ENCODE measurements at places on chromosomes 1 and 21. TPM values are rescaled to one million over a fixed set of nuclear protein-coding genes. Genes with fewer than 3 reads are reported as not detected.

Gene TMEM234
- total RNA-seq, result 14.2 TPM

Gene UTP11
- 55.9 TPM for total RNA-seq

Gene LYPD8
- total RNA-seq, result not detected

Gene NHLH1
- under 0.01 TPM for total RNA-seq

Gene OR2M3
- total RNA-seq, result not detected

Gene KISS1
- 0.79 TPM for total RNA-seq

DNA sequence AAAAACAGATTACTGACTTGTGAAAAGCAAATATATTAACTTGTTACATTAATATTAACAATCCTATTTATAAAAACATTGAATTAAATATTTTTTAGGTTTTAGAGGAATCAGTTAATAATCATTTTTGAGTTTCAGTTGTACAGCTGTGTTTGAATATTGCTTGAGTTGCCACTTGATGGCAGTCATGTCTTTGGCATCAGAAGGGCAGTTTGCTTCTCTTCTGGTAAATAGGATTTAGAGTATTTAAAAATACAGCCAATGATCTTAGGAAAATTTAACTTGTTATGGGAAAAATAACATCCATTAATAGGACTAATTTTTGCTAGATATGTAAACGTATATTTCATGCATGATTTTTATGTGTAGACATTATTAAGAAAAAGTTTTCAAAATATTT lies 234.1 kb downstream of the NCAM2 start:
- no peak for DNase-seq

DNA sequence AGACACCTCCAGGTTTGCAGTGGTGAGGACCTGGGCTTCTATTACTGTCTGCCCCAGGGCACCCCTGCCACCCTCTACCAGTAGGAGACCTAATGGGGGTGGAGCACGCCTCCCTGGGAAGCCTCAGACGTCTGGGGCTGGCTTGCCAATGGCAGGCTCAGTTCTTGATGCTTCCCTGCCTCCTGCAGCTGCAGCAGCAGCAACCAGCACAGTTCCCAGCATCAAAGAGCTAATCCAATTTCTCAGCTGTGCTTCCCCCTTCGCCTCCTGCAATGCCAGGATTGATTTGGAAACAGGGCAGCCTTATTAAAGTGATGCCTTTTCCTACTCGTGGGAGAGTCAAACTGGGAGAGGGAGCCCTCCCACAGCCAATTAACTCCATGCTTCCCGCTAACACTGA lies 8.2 kb downstream of the SYT2 start:
- DNase-seq, result no peak

DNA sequence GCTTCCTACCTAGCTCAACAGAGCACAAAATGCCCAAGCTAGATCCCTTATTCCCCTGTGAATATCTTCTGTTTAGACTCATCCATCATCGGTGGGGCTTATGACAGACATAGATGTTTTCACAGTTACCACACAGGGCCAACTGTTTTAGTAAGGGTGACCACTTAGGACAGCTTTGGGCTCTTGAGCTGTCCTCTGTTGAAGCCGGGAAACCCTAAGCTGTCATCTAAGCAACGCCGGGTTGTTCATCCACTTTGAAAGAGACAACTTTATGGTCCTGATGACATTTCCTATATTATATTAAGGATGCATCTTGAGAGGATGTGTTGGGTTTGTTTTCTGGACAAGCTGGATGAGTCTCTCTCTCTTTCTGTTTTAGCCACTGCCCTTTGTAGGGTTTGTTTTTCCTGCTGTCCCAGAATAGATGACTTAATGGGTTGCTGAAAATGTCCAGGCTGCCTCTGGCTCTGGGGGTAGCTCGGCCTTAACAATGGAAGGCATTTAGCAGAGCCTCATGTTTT lies 110.5 kb upstream of the UBE2U start:
- DNase-seq, result no peak

DNA sequence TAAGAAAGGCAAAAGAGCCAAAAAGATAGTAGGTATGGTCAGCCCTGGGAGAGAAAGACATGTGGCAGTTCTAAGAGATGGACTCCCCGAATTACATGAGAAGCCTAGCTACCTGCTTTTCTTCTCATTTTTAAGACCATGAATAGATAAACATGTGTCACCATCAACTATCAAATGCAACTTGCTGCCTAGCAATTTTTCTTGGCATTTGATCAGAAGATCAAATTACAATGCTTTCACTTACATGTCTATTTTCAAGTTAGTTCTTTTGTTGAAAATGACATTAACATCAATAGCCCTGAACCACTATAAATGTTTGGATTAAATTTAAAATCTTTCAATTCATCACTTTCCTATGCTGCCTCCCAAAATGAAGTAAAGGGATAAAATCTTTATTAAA lies 212.3 kb downstream of the HHIPL2 start:
- no peak for DNase-seq

DNA sequence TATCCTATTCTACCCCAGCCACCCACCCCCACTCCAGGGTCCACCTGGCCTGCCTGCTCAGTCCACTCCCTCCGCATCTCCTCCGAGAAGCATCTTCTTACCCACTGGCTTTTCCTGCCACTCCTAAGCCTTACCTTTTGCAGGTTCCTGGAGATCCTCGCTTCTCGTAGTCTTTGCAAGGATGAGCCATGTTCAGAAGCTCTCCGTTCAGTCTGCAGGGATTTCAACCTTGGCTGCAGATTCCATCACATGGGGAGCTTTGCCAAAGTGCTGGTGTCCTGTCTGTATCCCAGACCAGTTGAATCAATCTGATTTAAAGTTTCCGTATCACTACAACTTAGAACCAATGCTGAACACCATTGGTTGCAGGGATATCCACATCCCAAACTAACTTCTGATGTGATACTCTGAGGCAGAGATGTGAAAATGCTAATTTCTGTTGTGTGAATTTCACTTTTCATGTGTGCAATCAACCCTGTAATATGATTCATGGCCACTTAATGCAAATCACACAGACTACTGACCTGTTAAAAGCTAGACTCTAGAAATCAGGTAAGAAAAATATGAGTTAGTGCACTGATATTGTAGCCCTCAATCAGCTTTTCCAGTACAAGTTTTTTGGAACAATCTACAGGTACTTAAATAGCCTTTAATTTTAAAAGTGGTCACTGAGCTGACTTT lies 61.9 kb downstream of the CAPN2 start:
- no peak for DNase-seq

- no peak for DNase-seq
Observed at GRCh38 chr1:248243204-248243603, 12.0 kb downstream of the OR2M4 start.

DNA sequence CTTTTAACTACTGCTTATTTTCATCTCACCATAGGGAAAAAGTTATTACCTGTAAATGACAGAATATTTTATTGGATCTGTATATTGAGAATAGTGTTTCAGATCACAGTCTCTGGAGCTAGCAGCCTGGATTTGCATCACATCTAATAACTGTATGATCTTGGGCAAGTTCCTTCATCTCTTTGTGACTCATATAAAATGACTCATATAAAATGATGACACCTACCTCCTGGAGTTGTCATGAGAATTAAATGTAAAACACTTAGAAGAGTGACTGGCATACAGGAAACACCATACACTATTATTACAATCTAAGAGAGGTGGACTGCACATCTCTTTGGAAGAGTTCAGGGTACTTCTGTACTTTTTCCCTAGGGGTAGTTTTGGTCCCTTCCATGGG lies 421.3 kb downstream of the NEGR1 start:
- DNase-seq, result no peak

DNA sequence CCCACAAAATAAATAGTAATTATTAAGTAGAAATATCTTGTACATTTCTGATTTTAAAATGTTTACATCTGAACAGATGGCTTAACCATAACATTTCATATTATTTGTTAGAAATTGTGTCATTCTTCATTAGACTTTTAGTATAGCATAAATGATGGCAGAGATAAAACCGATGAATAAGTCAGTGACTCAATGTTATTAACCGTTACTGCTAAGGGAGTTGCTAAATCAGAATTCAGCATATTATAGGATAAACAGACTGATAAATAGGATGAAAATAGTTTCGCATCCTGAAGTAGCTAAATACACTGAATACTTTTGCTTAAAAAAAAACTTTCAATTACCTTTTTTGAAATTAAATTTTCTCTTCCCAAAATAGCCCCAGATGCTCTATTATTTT lies 610.6 kb upstream of the ZP4 start:
- DNase-seq, result no peak

DNA sequence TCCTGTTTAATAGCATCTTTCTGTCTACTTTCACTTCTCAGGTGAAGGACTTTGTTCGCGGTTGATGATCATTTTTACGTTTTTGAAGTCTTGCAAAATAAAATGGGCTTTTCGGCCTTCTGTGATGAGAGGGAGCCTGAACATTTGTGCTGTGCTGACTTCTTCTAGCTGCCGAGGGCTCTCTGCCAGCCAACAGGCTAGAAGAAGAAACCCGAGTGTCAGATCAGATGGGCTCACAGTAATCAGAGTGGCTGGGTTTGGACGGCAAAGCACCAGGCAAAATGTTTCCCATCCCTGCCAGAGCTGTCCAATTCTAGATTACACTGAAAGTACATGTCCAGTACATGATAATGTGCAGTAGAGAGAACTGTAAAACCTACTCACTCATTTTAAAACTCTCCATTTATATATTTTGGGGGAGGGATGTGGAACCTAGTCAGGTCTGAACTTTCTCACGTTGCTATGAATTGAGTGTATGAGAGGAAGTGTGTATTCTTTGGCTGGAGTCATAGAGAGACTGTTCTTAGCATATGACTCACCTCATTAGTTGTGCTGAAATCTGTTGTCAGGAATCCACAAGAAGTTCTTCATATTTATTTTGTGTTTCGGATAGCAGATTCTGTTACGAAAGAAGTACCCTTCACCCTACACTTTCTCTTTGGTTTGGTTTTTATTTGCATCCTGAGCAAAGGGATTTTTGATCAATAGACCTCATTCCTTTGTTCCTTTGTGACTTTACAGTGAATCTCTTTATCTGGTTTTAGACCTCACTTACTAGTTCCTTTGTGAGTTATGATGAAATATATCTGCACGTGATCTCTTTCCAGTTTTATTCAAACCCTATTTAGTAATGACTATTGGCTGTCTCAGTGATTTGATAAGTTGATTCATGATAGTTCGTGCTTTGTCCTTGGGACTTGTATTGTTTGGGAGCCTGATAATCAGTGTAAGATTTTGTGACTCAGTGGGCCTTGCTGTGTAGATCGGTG lies 4.8 kb downstream of the ATP1A1 start:
- DNase-seq, result peak; percentile 81

- DNase-seq, result no peak
Observed at GRCh38 chr1:48695161-48695560, 81.5 kb downstream of the BEND5 start.

- DNase-seq, result no peak
Observed at GRCh38 chr1:41446851-41447610, 37.5 kb downstream of the EDN2 start.

- no peak for DNase-seq
Observed at GRCh38 chr1:186557147-186557777, 96.3 kb upstream of the PDC start.

- no peak for DNase-seq
Observed at GRCh38 chr1:171254859-171255258, 6.6 kb downstream of the FMO1 start.

GRCh38 chr1:213050745-213051126 lies 305 bp upstream of the RPS6KC1 start:
- DNase-seq, result no peak

DNA sequence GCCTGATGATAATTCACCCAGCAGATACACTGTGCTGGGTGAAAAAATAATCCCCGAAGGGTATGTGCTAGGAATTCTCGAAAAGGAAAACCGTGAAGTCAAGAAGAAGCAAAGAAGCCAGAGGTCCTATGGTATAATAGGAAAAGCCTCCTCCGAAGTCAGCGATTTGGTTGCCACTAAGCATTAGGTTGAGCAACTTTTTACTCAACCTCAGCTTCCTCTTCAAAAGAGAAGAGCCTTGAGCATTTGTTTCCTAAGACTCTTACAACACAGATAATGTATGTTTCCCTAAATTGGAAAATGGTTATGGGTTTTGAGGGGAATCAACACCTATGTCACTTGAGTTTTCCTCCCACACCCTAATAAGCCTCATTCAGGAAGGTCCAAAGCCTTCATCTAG lies 21.3 kb upstream of the MNDA start:
- no peak for DNase-seq

GRCh38 chr21:45918835-45919447 lies 62.6 kb upstream of the COL6A1 start:
- DNase-seq, result no peak

DNA sequence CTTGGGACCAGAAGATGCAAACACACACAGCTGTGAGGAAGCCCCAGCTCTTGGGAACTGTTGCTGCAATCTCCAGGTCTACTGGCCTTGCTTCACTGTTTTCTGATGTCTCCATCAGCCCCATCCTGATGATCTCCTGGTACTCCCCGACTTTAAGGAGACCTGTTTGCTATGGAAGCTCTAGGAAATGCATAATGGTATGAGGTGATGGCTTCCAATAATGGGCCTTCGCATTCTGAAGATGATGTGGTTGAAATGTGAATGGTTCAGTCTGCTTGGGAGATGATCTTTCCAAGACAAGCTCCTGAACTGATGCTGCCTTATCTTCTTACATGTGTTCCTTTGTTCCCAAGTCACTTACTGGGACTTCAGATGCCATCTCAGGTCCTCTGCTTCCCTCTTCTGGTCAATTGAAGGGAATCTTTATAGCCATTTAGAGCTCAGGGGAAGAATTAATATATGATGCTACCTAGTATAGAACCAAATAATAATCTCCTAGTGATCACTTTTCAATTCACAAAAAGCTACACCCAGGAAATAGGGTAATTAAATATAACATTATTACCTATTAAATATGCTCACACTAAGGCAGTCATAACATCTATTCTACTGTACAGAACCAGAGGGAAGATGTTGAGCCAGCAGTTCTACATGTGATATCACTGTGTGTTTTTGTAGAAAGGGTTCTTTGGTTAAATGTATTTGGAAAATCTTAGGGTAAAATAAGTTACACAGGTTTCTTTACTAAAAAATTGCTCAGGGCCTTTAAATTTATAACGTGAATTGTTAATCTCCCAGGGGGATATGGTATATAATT lies 73.9 kb upstream of the VTCN1 start:
- no peak for DNase-seq

GRCh38 chr1:154478639-154479038 lies 23.4 kb upstream of the TDRD10 start:
- DNase-seq, result no peak

DNA sequence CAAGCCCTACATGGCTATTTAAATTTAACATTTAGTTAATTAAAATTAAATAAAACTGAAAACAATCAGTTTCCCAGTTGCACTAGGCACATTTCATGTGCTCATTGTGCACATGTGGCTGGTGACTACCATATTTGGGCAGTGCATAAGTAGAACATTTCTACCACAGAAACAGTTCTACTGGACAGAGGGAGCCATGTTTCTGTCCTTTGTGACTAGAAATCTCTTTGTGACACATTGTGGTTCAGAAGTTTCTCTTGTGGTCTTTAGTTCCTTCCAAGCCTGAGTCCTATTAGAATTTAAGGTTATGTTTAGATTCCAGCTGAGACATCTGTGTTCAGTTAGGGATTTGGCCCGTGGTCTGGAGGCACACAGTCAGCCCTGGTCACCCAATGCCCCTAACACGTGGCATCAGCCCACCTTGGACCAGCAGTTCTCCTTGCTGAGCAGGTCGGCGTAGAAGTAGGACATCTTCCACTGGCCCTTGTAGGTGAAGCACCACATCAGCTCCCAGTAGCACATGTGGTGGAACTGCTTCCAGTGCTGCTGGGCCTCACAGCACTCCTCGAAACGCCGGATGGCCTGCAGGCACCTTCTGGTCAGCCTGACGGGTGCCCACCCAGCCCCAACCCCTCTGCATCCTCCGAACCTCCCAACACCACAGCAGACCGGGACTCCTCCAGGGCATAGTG lies 29.1 kb downstream of the TTC39A start:
- DNase-seq, result no peak

All from pulmonary artery endothelial cell (primary cell).